ENCODE measurements at places on chromosomes 2 and 18.
A peak's percentile ranks its signal among the peaks of the same experiment; 100 is the strongest.

- no peak for DNase-seq
Measured at GRCh38 chr2:74149570-74150319, 2.0 kb upstream of the BOLA3 start.

- DNase-seq: no peak
Measured at GRCh38 chr2:237509905-237510304, 22.9 kb downstream of the MLPH start.

DNA sequence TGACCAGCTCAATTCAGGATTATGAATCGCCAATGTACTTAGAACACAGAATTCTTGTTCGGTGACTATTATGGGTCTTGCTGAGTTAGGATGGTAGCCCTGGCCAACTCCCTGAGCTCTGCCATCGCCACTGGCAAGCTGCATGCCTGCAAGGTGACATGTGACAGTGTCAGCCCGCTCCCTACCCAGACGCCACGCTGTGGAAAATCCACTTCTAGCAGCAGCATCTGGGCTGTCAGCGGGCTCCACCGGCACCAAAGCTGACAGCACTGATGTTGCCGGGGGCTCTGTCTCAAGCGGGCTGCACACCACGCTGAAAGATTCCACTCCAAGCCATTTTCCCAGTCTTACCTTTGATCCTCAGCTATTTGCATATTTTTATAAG, 100.7 kb downstream of the MYT1L start:
- DNase-seq: no peak

DNA sequence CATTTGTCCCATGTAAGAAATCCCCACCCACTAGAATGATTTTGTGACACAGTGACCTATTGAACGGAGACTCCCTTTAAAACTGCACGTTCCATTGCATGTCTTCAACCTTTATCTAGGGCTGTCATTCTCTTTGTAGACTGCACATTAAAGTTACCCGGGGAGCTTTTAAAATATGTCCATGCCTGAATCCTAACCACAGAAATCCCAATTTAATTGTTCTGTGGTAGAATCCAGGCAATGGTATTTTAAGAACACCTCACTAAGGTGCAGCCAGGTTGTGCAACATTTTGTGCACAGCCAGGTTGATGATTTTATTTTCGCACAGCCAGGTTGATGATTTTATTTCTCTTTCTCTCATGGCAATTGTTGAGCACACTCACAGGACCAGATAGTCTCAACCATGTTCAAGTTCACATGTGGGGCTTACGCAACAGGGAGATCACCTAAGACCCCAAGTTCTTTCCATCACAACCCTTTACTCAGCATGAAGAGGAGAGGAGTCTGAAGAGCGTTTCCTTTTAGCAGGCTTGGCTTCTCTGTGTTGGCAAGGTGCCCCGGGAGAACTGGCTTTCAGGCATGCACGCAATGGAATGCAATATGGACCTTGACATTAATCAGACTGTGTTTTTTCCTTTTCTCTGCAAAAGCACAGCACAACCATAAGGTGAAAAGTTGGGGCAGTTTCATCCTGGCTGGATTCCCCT, 467.3 kb upstream of the ETAA1 start:
- no peak for DNase-seq

DNA sequence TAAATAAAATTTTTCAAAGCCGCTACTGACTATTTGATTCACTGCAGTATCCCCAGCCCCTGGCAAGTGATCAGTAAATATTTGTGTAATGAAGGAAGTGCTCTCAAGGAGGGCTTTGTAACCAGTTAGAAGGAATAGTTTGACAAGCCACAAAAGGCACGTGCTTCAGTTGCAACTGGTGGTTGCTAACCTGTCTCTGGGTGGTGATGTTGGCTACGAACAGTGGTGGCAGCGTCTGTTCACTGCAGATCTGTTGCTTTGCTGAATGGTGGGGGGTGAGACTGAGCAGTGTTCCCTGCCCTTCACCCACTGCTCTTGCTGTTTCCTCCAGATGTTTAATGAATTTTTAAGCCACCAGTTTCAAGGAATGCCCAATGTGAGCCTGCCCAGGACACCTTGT, 73.9 kb upstream of the SIX2 start:
- DNase-seq: no peak

GRCh38 chr2:235690809-235691450, 197.1 kb downstream of the AGAP1 start:
- DNase-seq: no peak

DNA sequence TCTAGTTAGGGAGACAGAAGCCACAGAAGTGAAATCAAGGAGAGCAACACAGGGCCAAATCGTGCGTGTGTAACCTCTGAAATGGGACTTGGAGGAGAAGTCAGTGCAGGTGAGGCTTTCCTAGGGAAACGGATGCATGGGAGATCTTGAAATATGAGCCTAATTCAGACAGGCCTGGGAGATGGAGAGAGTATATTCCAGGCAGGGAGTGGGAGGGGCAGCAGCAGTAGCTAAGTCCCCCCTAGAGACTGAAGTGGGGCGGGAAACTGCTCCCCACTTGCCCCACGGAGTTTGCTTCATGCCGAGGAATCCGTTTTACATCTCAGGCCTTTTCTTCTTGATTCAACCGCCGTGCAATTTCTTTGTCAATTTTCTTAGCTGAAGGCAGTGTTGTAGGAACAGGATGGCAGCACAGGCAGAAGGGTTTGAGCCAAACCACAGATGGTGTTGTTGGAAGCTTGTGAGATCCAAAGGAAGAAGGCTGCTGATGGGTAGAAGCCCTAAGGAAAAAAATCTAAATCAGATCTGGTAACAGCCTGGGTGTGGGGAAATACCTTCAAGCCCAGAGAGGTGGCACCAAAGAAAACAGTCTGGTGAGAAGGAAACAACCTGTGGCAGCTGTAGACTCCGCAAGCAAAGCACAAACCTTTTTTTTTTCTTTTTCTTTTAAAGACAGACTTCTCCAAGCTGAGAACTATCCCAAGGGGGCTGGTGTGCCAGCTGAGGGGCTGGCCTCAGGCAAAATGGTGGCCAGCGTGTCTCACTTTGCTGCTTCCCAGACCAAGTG, 40.2 kb downstream of the EPAS1 start:
- no peak for DNase-seq

- DNase-seq: no peak
Measured at GRCh38 chr2:171330155-171330956, 103.4 kb downstream of the METTL8 start.

GRCh38 chr2:229660951-229661350, 53.4 kb downstream of the DNER start:
- DNase-seq: no peak

- no peak for DNase-seq
Measured at GRCh38 chr2:45627911-45628310, 16.8 kb upstream of the SRBD1 start.

DNA sequence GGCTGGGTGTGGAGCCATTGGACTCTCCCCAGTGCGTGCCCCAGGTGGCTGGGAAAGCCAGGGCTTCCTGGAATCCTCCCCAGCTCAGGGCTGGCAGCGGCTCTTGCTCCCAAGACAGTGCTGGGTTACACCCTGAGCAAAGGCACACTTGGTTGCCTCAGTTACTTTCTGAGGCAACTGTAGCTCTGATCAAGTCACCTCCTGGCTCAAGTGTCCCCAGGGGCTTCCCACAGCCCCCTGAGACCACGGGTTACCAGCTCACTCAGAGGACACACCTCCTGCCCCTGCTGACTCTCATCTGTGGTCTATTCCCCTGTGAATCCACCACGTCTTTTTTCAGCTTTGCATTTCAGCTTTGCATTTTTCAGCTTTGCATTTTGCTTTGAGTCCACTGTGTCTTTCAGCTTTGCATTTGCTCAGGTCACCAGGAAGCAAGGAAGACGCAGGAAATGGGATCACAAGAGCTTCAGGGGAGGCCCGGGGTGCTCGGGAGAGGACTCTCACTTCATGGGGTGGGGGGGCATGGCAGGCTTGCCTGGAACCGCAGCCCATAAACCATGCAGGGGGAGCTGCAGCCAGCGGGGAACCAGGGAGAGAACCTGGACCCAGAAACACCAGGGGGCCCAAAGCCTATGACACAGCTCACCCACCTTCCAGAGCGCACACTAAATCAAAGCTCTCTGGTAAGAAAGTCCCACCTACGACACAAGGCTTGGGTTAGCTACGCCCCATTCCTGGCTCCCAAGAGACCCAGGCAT, 138.0 kb upstream of the ASB18 start:
- no peak for DNase-seq

- no peak for DNase-seq
Measured at GRCh38 chr2:144510294-144510991, 9.5 kb downstream of the ZEB2 start.

DNA sequence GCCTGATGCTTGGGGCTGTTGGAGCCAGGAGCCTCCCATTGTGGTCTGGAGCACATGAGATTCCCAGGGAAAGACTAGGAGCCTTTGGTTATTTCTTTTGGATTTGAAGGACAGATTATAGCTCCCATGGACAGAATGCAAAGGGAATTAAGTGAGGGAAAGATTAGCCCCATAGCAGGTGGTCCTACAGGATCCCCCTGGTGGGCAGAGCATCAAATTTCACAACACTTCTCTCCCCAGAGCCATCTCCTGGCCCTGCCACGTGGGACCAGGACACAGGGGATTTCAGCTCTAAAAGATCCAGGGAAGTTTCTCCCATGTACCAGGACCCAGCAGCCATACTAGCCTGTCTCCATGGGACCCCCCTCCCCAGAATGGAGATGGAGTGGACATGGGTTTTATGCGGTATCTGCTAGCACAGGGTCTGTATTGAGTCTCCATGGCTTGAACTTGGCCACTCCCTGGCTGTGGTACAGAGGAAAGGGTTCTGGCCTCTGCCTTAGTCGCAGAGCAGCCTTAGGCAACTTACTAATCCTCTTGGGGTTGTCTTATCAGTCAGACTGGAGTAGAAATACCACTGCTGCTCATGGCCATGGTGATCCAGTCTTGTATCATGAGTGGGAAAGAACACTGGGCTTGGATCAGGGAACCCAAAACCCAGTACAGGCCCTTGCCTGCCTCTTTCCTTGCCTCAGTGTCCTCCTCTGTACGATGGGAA, 6.8 kb upstream of the PLB1 start:
- DNase-seq: no peak

- no peak for DNase-seq
Measured at GRCh38 chr2:70678576-70679143, 89.3 kb downstream of the ADD2 start.

DNA sequence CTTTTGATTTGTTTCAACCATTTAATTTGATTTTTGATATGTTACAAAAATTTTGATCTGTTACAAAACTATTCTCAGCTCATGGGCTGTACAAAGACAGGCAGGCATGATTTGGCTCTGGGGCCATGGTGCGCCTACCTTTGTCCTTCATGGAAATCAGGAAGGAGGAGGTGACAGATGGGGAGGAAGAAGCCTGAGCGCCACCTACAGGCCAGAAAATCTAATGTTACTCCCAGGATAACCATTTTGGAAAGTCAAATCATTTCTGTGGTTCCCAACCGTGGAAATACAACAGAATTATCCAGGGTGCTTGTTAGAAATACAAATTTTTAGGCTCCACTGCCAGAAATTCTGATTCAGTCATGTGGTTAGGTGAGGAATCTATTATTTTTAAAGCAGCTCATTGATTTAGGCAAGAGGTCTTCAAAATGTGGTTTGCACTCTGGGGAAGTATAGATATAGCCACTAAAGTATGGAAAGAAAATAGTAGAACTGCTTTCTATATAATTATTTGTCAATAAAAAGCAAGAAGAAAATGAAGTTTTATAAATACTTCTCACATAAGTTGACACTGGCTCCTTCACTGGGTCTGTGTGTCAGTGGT, 93.9 kb downstream of the EVA1A start:
- DNase-seq: no peak

DNA sequence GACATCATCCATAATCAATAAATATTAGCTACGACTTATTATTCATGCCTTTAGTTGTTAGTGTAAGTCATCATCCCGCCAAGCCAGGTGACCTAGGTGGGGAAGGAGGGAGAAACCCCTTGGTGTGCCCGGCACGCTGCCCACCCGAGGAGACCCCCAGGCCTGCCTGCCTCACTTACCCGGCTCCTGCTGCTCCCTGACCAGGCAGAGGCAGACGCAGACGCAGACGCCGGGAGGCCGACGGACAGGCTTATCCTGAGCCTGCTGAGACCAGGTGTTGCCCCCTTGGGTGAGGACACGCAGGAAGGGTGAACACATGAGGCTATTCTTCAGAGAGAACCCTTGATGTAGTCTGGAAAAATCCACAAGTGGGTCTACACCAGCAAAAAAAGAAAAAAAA, 401.8 kb downstream of the GALR1 start:
- DNase-seq: no peak

GRCh38 chr2:84906108-84906899, 848 bp downstream of the TMSB10 start:
- peak; percentile 52 for DNase-seq

GRCh38 chr18:11324510-11324909, 175.1 kb upstream of the PIEZO2 start:
- DNase-seq: no peak

DNA sequence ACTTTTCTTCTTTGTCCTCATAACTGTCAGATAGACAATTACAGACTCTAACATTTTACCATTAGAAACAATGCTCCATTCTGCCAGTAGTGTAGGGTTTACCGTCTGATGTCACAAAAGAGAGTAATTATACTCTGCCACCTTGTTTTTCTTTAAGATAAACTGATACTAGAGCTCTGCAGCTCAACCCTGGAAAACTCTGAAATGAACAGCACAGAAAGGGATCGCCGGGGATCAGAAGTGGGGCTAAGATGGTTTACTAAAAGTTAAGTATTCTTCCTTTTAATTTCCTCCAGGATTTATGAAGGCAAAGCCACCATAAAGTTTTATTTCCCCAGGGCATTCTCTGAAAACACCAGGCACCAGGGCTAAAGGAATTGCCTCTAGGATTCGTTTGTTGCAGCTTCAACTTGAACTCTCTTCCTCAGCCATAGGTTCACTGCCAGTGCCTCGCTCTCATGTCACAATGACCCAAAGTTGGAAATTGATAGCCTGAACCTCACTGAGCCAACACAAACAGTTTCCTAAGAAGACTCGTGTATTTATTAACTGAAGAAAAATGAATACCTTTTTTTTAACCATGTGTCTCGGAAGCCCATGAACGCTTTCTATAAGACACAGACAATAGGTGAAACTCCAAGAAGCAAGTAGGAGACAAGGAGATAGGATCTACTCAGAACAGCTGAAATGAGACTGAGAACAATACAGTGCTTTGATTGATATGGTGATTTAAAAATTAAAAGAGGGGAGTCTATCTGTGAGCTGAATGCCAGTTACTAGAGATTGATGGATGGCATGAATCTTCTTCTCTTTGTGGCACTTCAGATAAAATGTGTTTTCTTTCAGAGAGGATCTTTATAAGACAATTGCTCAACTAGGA, 121.5 kb upstream of the SPATS2L start:
- no peak for DNase-seq

GRCh38 chr18:40249390-40250080, 1705.5 kb upstream of the PIK3C3 start:
- DNase-seq: no peak

DNA sequence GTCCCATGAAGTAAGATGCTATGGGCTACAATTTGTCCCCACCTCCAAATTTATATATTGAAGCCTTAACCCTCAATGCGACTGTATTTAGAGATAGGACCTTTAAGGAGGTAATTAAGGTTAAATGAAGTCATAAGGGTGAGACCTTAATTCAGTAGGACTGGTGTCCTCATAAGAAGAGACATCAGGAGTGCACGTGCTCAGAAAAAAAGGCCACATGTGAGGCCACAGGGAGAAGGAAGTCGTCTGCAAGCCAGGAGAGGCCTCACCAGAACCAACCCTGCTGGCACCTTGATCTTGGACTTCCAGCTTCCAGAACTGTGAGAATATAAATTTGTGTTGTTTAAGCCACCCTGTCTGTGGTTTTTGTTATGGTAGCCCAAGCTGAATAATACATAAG, 25.5 kb upstream of the TEX44 start:
- DNase-seq: no peak
